Activated T-cell treated with anti-CD3 and anti-CD28 coated beads for 48 hours (primary cell): ENCODE measurements at places on chromosomes 5 and 9.

DNA sequence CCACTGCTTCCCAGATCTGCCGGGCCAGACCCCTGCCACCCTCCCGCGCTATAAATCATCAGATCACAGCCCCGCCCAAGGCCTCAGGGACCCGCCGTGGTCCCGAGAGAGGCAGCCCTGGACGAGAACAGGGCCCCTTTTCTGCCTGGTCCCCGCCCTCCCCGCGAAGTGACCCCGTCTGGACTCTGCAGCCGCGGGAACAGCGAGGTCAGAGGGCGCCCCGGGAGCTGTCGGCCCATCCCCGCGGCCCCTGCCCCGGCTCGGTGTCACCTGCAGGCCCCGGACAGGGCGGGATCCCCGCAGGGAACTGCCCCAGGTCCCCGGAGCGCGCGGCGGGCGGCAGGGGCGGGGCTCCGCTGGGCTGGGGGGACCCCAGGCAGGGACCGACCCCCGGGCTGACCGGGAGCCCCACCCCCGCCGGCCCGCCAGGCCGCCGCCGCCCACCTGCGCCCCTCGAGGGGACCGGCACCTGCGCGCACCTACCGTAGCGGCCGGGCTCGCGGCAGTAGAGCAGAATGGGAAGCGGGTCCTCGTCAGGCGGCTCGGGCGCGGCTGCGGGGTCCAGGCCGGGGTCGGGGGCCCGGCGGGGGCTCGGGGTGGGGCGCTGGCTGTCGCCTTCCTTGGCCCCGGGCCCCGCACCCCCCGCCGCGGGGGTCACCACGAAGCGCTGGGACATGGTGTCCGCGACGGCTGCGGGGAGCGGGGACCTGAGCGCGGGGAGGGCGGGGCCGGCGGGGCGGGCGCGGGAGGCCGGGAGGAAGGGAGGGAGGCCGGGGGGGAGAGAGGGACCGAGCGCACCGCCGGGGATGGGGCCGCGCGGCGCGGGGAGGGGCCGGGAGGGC is 43.5 kb upstream of the SLC12A7 start:
- DNase-seq, result no peak

GRCh38 chr9:108417726-108418125 is 438.1 kb downstream of the ACTL7B start:
- no peak for DNase-seq

GRCh38 chr9:128382261-128382660 is 11.1 kb downstream of the URM1 start:
- no peak for DNase-seq

GRCh38 chr9:127538849-127539258 is 73.2 kb upstream of the STXBP1 start:
- DNase-seq, result no peak

DNA sequence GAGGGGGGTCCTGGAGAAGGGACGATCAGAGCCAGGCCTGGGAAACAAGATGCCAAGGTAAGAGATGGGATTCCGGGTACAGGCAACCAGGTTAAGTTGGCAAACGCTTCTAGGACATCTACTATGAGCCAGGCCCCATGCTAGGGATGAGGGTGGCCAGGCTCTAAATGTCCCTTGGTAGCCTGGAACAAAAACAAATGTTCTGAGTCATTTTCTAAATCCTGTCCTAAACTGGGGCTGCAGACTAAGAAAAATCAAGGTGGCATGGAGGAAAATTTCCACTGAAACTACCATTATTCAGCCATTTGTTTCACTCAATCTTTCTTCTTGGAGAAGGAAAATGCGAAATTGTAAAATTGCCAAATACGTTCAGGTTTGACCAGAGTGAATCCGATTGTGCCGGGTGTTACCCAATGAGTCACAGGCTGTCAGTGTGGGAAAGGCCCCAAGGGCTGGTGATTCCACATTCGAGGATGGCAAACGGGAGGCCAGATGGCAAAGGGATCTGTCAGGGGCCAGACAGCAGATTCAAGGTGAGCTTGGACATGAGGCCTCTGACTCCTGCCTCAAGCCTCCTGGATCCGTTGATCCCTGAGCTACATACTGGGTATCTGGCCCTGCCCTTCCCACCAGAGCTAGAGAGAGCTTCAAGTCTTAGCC is 57.6 kb downstream of the PAX5 start:
- no peak for DNase-seq

GRCh38 chr5:137207023-137207760 is 291.9 kb downstream of the SPOCK1 start:
- DNase-seq, result no peak
